G401 (cell line): ENCODE measurements at places on chromosomes 11 and 22. TPM values are rescaled to one million over a fixed set of nuclear protein-coding genes. Genes with fewer than 3 reads are reported as not detected.

- no peak for DNase-seq
Measured at GRCh38 chr11:650482-650881, 13.4 kb downstream of the DRD4 start.

DNA sequence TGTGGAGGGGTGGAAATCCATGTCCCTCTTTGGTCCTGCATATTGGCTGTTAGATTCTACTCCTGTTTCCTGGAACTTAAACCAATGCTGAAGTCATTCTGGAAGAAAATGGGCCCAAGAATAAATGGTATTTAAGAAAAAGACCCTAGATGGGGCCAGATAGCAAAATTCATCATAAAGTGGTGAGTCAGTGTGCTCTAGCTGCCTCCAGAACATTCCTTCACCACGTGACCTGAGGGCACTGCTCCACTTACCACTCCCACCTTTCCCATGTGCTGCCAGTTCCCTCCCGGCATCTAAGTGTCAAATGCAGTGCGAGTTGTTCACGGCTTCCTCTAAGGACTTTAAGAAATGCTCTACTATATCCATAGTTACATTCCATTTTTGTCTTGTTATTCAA, 30.9 kb upstream of the NAP1L4 start:
- DNase-seq: no peak

- no peak for DNase-seq
Measured at GRCh38 chr11:5701055-5701577, 11.5 kb downstream of the TRIM22 start.

POU2AF1 gene
- total RNA-seq: 7.0 and 28.4 TPM in 2 replicates

DLG2 gene
- 3.8 and 6.6 TPM in 2 replicates for total RNA-seq

GAS2 gene
- not detected in 2 replicates for total RNA-seq

IL18 gene
- not detected in 2 replicates for total RNA-seq

DNA sequence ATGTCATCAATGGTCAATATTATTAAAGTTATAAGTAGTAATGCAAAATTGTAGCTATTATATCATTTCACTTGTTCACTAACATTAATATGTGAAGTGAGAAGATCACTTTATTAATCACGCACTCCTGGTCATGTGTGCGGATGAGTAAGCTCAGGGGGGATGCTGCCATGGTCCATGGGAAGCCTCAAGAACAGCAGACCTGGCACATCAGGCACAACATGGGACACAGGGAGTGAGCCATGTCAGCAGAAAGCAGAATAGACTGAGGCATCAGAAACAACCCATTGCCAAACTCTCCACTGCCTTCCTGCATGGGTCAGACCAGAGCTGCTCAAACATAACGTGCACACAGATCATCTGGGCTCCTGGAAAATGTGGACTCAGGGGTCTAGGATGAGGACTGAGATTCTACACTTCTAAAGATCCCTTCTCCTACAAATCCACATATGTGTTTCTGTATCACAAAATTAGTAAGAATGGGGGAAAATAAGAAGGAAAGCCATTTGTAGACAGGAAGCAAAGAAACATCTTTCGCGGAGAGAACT, 63.8 kb upstream of the VPREB1 start:
- no peak for DNase-seq

TNNI2 gene
- not detected in 2 replicates for total RNA-seq

DNA sequence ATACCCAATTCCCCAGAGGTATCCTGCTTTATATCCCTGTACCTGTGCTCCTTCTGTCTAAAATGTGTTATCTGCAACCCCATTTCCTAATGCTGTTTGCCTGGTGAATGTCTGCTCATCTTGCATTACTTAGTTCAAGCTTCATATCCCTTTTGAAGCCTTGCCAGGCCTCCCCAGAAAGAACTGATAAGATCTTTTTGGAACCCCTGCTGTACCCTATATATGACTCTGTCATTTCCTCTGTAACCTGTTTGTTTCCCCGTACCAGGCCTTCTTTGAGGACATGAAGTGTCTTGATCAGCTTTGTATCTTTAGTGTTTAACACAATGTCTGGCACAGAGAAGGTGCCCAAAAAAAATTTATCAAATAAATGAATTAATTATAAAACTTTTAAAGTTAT, 77.6 kb downstream of the LIF start:
- DNase-seq: no peak

IFITM10 gene
- not detected in 2 replicates for total RNA-seq

DNA sequence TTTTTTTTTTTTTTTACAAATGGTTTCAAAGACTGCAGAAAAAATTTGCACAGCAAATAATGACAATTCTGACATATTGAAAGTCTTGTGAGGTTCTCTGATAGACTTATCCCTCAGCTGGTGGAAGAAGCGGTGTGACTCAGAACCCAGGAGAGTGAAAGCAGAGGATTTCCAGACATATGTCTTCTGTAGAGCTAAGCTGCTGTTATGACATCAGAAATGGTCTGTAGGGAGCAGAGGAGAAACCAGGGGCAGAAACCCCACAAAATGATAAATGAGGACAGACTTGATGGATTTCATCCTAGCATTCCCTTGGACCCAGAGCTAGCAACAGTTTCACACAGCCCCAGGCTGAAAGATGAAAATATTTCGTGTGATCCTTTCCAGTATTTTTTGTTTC, 582.6 kb downstream of the METTL15 start:
- no peak for DNase-seq

DNA sequence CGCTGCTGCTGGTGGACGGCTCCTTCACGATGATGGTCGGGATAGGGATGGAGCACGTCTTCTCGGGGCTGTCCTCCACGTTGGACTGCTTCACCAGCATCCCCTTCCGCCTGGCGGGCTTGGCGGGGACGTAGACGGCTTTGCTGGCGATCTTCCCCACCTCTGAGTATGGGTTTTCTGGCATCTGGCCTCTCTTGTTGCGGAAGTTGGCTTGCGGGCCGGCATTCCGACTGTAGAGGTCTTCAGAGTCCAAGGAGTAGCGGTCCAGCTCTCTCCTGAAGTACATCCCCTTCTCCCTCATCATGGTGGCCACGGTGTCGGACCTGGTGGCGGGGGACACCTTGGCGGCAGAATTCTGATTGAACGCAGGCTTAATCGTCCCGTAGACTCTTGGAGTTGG, 88.8 kb downstream of the CTTN start:
- no peak for DNase-seq

- no peak for DNase-seq
Measured at GRCh38 chr11:65210748-65211147, 29.0 kb downstream of the CAPN1 start.

DNA sequence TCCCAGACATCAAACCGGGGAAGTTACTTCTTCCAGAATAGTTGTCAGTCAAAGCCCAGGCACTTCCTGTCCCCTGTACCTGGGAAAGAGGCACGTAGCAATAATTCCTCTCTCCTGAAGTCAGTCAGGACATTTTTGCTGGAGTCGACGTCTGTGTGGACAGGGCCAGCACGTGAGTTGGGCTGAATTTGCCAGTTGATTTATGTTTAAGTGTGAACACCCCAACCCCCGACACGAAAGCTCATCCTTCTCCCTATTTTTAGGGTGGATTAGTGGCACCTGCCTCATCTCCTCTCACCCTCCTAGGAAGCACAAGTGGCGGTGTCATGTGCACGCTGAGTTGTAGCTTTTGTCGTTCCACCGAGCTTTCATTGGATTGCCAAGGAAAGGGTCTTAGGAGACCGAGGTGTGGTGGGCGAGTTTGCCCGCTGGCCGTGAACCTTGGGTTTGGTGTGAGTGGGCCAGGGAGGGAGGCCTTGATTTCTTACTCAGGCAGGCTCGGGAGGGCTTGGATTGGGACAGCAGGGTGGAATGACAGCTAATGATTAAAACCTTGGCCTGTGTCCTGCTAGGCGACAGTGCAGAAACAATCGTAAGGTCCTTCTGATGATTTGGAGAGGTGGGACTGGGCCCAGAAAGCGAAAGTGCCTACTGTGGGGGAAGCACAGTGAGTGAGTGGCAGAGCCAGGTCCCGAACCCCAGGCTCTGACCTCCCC, 87.0 kb upstream of the CRYBB3 start:
- DNase-seq: no peak

FJX1 gene
- total RNA-seq: 36.5 and 42.4 TPM in 2 replicates

GRCh38 chr11:79600711-79601110, 159.9 kb upstream of the TENM4 start:
- no peak for DNase-seq

ACR gene
- not detected in 2 replicates for total RNA-seq

GRCh38 chr22:48192920-48193319, 1430.5 kb downstream of the TBC1D22A start:
- DNase-seq: no peak

GRCh38 chr22:19666673-19667593, 47.4 kb upstream of the SEPTIN5 start:
- DNase-seq: no peak

SPI1 gene
- not detected in 2 replicates for total RNA-seq

PARVG gene
- total RNA-seq: not detected in 2 replicates

OR2AG1 gene
- not detected in 2 replicates for total RNA-seq

DNA sequence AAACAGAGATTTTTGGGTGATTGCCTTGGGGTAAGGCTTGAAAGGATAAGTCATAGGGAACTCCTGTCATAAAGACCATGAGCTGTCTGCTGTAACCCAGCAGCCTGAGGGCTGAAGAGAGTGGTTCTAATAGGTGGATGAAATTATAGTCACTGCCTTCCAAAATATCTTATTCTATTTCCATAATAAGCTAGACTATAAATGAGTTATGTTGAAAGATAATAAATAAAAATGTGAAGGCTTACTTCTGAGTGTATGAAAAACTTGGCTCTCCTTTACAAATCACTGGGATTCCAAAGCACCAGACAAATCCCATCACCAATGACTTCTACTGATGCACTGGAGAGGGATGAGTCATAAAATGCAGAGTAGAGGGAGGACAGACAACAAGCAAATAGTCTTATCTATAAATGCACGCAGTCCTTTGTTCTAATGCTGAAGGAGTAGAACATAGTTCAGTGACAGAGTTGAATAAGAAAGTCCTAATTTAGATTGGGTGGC, 775.0 kb upstream of the LRRC4C start:
- no peak for DNase-seq

DNA sequence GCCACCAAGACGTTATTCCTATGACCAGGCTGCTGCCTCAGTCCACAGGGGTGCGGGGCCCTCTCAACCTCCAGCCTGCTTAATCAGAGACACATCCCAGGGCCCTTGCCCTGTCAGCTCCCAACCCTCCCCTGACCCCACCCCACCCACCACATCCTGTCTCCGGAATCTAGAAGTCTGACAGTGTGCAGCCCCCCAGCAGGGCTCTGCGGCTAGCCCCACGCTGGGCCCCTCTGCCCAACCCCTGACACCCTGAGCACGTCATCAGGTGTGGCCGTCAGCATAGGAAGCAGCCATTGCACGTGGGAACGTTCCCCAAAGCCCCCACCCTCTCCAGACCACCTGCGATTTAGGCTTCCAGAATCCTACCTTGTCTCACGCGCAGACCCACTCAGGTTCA, 34.3 kb upstream of the IGSF9B start:
- no peak for DNase-seq

TRIM48 gene
- 0.43 and 1.9 TPM in 2 replicates for total RNA-seq

DNA sequence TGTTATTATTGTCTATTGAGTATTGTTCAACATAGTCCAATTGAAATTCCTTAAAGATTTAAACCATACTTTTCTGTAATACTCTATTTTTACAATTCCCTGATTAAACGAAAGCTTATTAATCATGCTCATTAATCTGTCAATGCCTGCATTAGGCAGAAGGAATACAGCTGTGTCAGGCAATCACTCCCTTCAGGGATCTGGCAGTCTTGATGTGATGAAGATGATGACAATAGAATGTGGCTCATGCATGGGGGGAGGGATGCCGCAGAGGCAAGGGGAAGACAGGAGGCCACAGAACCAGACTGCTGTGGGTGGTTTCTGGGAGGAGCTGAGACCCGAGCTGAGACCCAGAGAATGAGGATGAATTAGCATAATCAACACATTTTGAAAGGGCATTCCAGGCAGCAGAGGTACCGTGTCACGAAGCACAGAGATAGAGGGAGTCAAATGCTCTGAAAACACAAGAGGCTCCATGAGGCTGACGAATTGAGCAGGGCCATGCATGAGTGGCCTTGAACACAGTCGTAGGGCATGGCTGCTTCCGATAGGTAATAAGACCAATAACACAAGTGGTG, 1075.5 kb downstream of the OPCML start:
- no peak for DNase-seq

DNA sequence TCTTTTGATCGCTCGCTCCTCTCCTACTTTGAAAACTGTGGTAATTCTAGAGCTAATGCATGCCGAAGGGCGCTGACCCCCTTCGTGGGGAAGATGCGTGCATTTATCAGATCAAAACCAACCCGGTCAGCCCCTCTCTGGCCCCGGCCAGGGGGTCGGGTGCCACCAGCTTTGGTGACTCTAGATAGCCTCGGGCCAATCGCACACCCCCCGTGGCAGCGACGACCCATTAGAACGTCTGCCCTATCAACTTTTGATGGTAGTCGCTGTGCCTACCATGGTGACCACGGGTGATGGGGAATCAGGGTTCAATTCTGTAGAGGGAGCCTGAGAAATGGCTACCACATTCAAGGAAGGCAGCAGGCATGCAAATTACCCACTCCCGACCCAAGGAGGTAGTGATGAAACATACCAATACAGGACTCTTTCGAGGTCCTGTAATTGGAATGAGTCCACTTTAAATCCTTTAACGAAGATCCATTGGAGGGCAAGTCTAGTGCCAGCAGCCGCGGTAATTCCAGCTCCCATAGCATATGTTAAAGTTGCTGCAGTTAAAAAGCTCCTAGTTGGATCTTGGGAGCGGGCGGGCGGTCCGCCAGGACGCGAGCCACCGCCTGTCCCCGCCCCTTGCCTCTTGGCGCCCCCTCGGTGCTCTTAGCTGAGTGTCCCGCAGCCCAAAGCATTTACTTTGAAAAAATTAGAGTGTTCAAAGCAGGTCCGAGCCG, 3898.2 kb upstream of the OR11H1 start:
- DNase-seq: no peak

PGA5 gene
- not detected in 2 replicates for total RNA-seq

EI24 gene
- total RNA-seq: 49.4 and 50.5 TPM in 2 replicates

GRCh38 chr11:124758355-124759265, 3.5 kb downstream of the ESAM start:
- DNase-seq: peak; percentile 44

DNA sequence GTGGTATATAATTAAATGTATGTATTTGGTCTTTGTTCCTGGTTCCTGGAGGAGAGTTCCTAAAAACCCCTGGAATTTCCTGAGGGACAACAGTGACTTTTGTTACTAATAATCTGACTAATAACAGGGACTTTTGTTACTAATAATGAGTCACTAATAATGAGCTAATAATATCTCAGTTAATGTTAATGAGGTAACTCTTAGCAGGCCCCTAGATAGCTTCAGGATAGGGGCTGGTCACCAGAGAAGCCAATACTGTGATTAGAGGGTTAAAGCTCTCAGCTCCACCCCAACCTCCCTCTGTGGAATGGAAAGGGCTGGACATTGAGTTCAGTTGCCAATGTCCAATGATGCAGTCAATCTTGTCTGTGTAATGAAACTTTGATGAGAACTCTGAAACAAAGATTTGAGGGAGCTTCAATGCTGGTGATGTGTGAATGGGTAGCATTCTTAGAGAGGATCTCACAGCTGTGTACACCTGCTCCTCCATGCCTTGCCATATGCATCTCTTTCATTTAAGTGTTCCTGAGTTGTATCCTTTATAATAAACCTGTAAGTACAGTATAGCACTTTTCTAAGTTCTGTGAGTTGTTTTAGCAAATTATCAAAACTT, 1431.4 kb upstream of the TENM4 start:
- no peak for DNase-seq

OR11H1 gene
- not detected in 2 replicates for total RNA-seq

GRCh38 chr22:20439928-20440575, 2.4 kb upstream of the SCARF2 start:
- DNase-seq: no peak

PKDREJ gene
- total RNA-seq: not detected in 2 replicates
